Astrocyte of the spinal cord (primary cell): ENCODE measurements at places on chromosomes 5 and 9.

GRCh38 chr5:28208356-28208755, 1170.0 kb upstream of the CDH9 start:
- DNase-seq: peak; percentile 24

DNA sequence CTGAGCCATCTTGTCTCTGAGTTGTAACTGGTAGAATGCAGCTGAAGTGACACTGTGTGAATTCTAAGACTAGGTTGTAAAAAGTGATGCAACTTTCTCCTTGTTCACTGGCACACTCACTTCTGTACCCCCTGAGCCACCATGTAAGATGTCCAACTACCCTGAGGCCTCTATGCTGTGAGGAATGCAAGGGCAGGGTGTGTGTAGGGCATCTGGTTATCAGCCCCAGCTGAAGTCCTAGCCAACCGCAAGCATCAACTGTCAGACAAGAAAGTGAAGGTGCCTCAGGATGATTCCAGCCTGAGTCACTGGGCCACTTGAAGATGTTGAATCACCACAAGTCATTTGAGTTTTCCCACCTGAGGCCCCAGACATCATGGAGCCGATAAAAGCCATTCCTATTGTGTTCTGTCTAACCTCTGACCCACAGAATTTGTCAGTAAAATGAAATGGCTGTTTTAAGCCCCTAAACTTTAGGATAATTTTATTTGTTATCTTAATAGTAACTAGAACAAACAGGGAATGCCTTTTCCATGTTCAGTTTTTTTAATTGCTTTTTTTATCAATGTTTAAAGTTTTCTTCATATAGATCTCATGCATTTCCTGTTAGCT, 18.7 kb upstream of the RHOBTB3 start:
- peak; percentile 78 for DNase-seq

- DNase-seq: no peak
These were observed 208.2 kb upstream of the ADRA1B start for GRCh38 chr5:159708090-159708489.

DNA sequence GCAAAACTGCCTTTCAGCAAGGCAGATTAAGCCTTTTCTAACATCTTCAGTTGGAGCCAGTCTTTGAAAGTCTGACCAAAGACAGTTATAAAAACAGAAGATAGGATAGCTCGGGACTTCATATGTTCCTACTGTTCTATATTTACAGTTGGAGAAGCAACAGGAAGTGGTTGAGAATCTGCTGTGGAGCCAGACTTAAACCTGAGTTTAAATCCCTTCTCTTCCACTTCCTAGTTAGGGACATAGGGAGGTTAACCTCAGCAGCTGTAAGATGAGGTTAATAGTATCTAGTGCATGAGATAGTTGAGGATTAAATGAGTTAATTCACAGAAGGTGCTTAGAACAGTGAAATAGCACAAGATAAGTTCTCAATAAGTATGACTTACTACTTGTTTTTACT, 84.5 kb upstream of the FREM1 start:
- no peak for DNase-seq

DNA sequence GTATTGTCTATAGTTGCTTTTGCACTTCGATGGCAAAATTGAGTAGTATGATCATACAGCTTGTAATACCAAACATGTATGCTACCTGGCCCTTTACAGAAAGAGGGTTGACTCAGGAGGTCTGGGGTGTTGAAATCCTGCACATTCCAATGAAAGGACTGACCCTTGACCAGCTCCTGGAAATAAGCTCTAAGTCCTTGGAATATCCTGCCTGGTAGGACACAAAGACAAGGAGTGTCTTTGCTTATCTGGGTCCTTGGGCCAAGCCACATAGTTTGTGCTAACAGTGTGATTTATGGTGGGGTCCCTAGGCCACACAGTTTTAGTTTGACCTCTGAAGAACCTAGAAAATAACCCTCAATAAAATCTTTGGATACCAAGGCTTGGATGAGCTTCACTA, 89.3 kb upstream of the FTMT start:
- no peak for DNase-seq

GRCh38 chr5:97142521-97143254, at the start of gene LIX1:
TSS of gene LIX1 (minus strand) at chr5:97142611. CDS start at chr5:97142576, 35 bp downstream.
- DNase-seq: peak; percentile 55

GRCh38 chr5:95035891-95036685, 248.8 kb downstream of the MCTP1 start:
- DNase-seq: peak; percentile 8

DNA sequence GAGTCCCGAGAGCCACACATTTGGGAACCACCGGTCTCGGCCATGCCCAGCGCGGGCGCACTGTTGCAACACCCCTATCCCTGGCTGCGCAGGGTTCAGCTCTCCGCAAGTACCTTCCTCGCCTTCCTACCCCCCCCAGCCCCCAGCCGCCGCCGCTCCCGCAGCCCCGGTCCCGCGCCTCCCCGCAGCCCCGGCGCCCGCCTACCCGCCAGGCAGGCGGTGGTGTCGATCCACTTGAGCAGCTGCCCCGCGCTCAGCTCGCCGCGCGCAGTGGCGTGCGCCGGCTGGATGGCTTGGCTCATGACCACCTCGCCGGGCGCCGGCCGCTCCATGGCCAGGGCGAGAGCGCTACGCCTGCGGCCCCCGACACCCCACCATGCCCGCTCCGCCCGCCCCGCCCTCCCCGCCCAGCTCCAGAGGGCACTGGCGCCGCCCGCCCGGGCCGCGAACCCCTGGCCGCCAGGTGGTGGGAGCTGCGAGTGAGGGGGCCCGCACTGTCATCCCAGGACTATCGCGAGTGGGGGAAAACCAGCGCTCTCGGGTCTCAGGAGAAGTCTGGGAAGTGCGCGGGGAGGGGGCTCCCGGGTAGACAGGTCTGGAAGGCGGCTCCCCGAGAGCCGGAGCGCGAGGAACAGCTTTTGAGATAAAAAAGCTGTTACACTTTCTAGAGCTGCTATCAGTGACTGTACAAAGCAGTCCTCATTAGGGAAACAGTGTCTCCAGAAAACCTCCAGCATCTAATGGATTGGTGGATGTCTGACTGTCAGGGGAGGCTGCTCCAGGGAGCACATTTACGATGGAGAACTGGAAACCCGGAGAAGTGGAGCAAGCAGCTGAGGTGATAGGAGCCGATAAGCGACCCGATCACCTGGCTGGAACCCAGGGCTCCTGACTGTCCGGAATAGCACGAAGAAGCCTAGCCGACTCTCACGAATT, at the start of gene ACOT12:
ACOT12 (minus strand) TSS at position 352 of the 936 bp plus-strand sequence; CDS start at position 332, 20 bp downstream.
- peak; percentile 15 for DNase-seq

GRCh38 chr5:136034984-136035383, 6.2 kb downstream of the TGFBI start:
- DNase-seq: no peak

DNA sequence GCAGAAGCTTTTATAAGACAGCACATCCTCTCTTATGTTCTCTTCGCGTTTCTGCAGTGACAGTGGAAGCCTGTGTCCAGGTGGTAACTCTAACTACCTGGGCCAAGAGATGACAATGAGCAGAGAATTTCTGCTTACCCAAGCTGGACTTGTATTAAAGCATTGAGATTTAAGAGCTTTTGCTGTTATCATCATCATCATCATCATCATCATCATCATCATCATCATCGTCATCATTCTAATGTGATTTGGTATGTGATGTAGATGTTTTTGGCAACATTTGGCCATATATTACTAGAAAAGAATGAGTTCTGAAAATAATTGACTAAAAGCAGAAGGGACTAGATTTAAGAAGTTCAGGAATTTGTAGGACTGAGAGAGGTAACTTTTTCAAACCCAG, 401.3 kb downstream of the BRINP1 start:
- DNase-seq: no peak

- no peak for DNase-seq
These were observed 10.4 kb downstream of the SPARC start for GRCh38 chr5:151676314-151676712.

GRCh38 chr9:76166526-76166925, 227.7 kb downstream of the RFK start:
- DNase-seq: no peak

DNA sequence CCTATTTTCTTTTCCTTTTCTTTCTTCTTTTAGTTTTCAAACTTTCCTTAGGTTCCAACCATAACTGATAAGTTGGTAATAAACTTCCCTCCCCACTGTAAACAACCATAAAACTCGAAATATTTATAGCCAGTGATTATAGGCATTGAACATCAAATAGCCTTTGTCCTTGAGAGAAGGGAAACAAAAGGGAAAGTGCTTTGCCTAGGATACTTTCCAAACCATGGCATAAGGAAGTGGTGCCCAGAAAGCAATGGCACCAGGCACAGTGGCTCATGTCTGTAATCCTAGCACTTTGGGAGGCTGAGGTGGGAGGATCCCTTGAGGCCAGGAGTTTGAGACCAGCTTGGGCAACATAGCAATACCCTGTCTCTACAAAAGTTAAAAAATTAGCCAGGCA, 11.9 kb upstream of the PDLIM4 start:
- DNase-seq: no peak

DNA sequence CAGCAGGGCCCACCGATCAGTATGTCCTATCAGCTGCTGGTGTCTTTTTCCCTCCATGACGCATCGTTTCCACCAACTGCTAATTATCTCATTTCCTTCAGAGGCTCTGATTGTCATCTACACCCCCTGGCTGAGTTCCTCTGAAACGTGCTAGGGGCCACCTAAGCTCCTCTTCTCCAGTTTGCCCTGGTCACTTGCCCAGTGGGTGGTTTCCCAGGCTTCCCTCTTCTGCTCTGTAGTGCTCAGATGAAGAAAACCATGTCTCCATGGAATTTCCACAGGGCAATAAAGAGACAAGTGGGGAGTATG, 65.3 kb downstream of the TSTD2 start:
- DNase-seq: no peak

DNA sequence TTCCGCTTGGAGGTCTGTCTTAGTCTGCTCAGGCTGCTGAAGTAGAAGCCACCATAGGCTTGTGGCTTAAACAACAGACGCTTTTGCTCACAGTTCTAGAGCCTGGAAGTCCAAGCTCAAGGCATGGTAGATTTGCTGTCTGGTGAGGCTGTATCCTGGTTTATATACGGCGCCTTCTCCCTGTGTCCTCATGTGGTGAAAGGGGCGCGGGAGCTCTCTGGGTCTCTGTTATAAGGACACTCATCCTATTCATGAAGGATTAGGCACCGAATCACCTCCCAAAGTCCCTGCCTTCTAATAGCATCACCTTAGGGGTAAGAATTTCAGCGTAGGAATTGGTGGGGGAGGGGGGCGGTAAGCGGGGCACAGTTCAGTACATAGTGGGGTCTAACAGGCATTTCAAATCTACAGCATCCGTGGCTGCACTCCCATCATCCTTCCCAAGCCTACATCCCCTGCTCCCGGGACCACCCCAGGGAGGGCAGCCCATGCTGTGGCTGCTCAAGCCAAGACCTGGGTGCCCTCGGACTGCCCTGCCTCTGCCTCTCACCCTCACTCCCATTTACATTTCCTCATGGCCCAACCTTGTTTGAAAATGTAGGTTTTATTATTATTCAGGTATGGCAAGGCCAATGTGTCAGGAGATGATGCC, 15.1 kb upstream of the LPCAT1 start:
- no peak for DNase-seq

- no peak for DNase-seq
These were observed 800.5 kb downstream of the BRINP1 start for GRCh38 chr9:118568704-118569103.

- DNase-seq: no peak
These were observed 78.5 kb upstream of the SPATA31D4 start for GRCh38 chr9:81849631-81850259.

DNA sequence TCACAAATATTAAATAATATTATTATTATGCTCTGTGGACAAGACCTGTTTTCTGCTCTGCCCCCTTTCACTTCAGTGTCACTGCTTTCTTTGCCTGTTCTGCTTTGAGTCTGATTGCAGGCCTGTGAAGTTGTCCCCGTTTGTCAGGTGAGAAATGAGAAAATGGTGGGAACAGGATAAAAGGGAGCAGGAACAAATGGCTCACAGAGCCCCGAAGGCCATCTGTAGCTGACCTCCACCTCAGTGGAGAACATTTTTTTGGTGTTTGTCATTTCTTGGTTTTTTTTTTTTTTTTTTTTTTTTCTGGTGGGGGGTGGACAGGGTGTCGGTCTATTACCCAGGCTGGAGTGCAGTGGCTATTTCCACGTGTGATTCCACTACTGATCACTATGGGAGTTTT, 13.2 kb upstream of the S100Z start:
- no peak for DNase-seq

DNA sequence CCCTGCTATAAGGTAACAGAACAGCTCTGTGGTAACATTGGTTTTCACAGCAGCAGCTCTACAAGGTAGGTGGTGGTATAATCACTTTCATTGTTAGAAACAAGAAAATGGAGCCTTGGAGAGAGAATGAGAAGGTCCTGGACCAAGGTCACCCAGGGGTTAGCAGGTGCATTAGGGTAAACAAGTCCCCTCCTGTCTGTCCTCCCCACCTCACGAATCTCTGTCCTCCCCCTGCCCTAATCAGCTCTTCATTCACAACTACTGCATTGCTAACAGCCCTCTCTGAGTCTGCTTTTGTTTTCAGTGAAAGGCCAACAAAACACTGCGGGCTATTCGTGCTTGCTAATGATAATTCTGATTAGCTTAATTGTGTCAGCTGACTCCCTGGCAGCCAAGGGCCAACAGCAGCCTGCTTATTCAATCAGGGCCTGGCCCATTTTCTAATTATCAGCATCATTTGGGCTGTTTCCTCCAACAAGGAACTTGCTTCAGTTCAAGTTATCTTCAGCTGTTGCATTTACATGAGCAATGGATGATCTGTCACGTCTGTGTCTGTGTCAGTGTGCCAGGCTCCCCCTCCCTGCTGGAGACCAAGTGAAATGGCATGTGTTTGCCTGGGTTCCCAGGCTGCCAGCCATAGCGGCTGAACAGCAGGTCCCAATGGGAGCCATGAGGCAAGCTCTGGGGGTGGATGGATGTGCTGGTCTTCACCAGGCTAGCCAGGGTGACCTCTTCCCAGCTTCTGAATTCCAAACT, 56.7 kb upstream of the EQTN start:
- DNase-seq: no peak

DNA sequence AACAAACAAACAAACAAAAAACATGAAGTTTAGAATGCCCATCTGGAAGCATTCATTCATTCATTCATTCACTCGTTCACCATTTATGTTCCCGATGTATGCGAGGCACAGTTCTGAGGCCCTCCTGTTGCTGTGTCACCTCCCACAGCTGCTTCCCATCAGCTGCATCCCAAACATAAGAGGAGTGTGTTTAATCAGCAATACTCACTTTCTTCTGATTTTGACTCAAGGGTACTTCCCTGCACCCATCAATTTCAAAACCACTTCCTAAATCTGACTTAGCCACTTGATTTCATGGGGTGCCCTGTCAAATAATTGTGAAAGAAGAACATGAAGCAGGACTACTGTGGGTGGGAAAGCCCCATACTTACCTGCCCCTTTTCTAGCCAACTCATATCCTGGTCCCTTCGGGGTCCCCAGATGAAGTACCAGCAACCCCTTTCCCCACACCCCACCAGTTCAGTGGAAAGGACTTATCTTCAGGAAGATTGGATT, 128.0 kb upstream of the IL12B start:
- no peak for DNase-seq

DNA sequence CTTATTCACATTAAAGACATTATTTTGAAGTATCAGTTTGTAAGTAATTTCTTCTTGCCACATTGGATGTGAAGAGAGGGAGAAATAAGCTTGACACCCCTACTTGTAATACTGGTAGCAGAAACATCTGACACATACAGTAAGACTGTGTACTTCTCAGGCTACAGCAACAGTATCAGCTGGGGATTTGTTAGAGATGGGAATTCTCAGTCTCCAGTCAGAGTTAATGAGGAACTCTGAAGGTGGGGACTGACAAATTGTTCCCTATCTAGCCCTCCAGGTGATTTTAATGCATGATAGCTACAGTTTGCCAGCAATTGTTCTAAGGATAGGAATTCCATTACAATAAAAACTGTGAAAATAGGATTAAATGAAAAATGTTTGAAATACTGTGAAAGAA, 524.8 kb downstream of the PRR16 start:
- no peak for DNase-seq
